ENCODE measurements at places on chromosomes 11 and 22.

DNA sequence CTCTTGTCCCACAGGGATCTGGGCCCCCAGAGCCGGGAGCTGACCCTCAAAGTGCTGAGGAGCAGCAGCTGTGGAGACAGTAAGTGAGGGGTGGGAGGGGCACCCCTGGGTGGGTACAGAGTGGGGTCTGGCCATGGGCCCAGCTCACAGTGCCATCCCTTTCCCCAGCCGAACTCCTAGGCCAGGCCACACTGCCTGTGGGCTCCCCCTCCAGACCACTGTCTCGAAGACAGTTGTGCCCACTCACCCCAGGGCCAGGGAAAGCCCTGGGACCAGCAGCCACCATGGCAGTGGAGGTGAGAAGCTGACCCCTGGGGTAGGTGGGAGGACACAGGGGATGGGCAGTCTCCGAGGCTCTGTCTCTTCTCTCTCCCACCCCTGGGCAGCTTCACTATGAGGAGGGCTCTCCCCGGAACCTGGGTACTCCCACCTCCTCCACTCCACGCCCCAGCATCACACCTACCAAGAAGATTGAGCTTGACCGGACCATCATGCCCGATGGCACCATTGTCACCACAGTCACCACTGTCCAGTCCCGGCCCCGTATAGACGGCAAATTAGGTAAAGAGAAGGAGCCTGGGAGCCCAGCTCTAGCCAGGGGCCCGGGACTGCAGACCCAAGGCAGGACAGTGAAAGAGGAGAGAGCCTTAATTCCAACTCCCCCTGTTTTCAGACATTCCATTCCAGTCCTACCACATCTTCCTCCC is 5.3 kb downstream of the C2CD2L start:
- no peak for DNase-seq

GRCh38 chr22:29944339-29944738 is 61.4 kb downstream of the MTMR3 start:
- no peak for DNase-seq

DNA sequence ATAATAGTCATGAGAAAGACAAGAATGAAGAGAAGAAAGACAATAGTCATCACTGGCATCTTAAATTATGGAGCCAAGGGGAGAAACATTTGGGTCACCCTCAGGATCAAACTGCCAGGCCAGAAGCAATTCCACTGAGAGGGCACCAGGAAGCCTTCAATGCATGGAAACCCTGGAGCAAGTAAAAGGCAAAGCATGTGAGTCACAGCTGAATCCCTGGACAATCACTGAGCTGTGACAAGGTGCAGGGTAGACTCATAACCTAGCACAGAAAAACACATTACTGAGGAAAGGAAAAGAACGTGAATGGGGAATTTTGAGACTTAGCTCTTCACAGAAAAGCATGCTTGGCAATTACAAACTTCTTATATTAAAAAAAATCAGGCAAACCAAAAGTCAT is 1.6 kb downstream of the KCNJ1 start:
- DNase-seq, result no peak

GRCh38 chr22:37334461-37334858 is 52.2 kb downstream of the CYTH4 start:
- no peak for DNase-seq

GRCh38 chr11:27242591-27242990 is 120.4 kb downstream of the CCDC34 start:
- DNase-seq, result no peak

DNA sequence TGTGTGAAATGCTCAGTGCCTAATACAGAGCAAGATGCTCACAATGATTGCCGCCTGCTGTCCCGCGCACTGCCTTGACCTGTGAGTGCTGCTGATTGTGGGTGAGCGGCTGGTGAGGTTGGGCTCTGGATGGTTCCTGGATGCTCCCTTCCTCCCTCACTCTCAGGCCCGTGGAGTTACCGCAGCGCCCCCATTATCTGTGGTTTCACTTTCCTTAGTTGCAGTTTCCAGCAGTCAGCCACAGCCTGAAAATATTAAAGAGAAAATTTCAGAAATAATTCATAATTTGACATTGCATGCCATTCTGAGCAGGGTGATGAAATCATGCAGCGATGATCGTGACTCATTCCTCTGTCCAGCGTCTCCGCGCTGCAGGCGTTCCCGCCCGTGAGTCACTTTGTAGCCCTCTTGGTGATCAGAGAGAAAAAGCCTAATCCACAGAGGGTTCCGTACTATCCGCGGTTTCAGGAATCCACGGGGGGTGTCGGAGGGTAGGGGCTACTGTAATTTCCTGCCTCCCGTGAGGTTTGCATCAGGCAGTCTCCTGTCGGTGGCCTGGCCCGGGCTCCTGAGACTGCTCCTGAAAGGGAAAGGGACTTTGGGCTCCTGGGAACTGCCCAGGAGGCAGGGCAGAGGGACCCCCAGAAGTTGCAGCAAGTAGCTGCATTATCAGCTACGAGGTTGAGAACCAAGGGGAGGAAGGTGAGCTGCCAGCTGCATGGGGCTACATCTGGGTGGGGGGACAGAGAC is 10.6 kb downstream of the RPL3 start:
- no peak for DNase-seq

DNA sequence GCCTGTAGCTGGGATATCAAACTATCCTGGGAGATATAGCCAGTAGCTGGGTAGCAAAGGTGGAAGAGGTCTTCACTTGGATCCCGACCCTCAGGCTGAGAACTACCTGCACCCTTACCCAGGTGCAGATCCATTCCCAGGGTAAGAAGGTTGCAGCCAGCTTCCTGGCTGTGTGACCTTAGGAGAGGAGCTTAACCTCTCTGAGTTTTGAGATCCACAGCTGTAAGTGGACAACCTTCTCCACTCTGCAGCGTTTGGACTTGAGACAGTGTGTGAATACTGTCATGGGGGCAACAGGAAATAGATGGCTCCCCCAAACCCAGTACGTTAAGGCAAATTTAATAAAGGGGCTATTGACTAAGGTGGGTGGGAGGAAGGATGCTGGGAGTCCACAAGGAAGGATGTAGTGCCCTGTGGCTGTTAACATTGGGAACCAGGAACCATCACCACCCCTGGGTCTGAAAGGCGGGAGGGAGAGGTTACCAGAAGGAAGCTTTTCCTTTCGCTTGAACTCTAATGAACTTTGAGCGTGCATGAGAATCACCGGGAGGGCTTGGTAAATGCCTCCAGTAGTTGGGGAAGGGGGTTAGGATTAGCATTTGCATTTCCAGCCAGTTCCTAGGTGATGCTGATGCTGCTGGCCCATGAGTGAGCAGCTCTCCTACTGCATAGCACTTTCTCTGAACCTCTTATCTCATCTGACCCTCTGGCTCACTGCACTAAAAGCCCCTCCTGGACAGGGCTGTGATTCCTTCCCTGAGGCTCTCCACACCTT is 24.4 kb downstream of the SGSM1 start:
- DNase-seq, result no peak

- peak; percentile 2 for DNase-seq
These were observed 534 bp downstream of the RBFOX2 start for GRCh38 chr22:36027935-36028645.

- DNase-seq, result peak; percentile 40
These were observed 30.9 kb upstream of the PARVB start for GRCh38 chr22:43993072-43993760.

- peak; percentile 37 for DNase-seq
These were observed 50.5 kb downstream of the MAPK1 start for GRCh38 chr22:21816787-21817496.

- no peak for DNase-seq
These were observed 96.8 kb upstream of the ISX start for GRCh38 chr22:34969001-34969790.

GRCh38 chr22:50698546-50698945 is 25.9 kb downstream of the SHANK3 start:
- DNase-seq, result no peak

DNA sequence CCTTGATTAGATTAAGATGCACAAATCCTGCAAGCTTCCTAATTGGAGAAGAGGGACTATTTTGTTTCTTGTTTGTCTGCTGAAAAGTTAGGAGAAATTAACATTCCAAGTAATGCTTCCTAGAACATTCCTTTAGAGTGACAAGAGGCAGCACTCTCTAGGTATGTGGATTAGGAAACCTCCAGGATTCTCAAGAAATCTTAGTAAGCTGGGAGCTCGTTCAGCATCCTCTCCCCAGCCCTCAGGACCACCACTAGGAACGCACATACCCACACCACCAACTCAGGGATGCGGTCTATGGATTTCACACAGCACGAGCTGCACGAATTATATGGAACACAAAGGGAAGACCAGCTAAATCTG is 52.9 kb downstream of the NCAPD3 start:
- DNase-seq, result no peak

DNA sequence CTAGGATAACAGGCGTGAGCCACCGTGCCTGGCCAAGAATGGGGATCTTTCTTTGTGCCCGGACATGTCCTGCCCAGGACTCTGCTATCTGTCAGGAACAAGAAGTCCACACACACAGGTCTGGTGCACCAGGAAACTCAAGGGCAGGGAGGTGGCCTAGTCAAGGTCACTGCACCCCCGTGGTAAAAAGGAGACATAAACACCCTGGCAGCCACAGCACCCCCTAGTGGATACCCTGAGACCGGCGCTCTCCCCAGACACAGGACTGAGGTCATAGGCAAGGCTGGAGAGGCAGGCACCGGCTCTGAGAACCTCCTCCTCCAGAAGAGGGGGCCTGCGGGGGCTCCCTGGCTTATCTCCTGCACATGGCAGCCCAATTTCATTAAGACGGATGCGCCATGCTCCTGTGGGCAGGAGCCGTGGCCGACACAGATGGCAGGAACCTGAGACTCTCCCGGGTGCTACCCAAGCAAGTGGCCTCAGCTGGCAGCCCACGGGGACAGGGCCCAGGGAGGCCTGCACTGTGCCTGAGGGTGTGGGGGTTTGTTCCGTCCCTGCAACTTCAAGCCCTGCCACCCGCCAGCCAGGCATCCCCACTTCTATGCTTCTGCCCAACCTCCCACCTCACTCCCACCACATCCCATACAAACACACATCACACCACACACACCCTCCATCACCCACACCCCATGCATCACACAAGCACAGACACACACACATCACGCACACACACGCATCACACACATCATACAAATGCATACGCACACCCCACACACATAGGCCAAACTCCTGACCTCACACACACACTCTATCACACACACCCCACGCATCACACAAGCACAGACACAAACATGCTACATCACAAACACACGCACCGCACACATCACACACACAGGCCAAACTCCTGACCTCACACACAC is 19.6 kb downstream of the MACROD1 start:
- peak; percentile 25 for DNase-seq

- DNase-seq, result no peak
These were observed 8.0 kb downstream of the MPST start for GRCh38 chr22:37027556-37027955.

GRCh38 chr11:96481771-96482170 is 92.0 kb downstream of the JRKL start:
- no peak for DNase-seq

DNA sequence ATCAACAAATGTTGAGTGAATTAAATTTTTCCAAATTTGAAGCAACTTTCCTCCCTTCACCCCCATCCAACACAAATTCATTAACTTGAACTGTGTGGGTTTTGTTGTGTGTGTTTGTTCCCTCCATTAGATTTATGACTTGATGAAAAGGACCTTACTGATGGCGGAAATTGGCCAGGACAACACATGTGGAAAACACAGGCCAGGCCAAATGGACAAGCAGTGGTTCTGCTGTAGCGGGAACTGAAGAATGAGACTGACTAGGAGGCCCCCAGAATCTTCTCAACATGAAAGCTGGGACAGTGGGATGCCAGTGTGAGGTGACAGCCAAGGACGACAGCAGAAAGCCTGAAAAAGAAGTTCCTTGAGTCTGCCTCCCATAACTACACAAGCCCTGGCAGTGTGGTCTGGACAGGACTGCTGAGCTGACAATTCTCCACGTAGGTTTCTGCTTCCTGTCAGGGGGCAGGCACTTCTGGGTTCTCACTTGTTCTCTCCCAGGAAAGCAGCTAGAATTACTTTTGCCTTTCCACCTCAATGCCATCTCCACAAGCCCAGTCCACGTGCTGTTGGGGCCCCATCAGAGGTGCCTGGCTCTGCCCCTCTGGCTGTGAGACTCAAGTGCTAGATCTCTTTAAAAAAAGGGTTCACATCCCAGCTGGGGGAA is 94.3 kb downstream of the ETS1 start:
- no peak for DNase-seq

GRCh38 chr11:17277024-17277584 is 565 bp downstream of the NUCB2 start:
- peak; percentile 36 for DNase-seq

- peak; percentile 92 for DNase-seq
These were observed 14.7 kb upstream of the PISD start for GRCh38 chr22:31676700-31677099.

DNA sequence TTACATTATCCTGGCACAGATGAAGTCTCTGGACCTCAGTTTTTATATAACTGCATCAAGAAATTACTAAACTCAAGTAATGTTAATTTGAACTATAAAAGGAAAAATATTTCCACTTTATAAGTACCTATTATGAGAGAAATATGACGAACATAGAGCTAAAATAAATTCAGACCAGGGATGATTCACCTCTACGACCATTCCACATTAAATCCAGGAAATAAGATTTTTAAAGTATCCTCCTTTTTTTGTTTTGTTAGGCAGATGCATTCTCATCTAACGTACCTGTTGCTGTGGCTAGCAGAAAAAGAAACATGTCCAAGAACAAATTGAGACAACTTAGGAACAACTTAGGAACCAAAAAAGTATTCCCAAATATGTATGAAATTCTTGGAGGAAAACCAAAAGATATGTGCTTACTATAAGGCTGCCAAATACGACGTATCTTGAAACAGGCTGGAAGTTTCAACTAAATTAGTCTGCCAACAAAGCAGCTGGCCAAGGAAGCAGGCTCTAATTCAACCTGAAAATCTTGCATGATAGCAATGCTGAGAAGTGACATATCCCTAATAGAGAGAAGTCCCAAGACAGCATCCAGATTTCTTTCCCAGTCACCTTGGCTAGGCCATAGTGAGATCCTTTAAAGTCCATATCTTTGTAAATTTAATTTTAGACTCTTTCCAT is 15.7 kb downstream of the SPTY2D1 start:
- no peak for DNase-seq

GRCh38 chr11:10454878-10455631 is at the start of gene AMPD3:
AMPD3 (plus strand) TSS chr11:10455264; CDS start chr11:10461520, 6,256 bp downstream.
- DNase-seq, result no peak

DNA sequence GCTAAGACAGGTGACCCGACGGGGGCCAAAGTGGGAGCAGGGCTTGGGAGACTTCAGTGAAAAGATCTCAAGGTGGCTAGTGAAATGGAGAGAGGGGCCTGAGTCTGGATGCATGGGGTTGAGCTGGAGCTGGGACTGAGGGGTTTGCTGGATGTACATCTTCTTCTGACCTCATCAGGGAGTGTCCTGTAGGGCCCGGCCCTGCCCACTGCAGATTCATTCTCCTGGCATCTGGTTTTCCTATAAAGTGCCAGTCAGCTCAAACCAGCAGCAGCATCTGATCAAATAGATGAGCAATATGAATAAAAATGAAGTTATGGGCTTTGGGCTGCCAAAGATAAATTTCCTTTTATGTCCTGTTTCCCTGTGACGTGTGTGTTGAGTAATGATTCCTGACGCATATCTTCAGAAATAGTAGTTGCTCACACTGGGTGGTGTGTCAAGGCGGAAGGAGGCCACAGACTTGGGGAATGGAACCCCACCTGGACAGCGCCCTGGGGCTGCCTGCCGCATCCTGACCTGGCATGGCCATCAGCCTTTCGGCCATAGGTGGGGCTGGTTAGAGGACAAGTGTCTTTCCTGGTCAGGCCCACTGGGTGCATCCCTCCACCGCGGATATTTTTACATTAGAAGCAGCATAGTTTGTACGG is 135.4 kb downstream of the OSBP2 start:
- DNase-seq, result no peak
